ENCODE measurements at places on chromosomes 16 and 17.

DNA sequence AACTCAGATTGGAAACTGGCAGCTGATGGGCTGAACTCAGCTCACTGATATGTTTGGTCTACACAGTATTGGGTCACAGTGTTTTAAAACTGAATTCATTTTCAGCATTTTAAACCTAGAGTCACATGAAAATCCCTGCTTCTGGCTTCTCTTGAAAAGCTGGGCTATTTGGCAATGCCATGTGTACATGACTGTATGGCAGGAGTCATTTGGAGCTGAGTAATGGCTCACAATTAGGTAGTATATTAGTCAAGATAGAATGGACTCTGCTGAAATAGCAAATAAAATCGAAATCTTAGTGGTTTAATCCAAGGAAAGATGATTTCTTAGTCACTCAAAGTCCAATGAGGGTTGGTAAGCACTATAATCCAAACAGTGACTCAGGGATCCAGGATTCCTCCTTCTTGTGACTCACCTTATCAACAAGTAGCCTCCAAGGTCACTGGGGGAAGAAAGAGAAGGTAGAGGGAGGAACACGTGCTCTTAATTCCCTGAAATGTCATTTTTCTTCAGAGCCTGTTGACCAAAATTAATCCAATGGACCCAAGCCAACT is 13.9 kb upstream of the PMP22 start:
- DNase-seq = no peak

DNA sequence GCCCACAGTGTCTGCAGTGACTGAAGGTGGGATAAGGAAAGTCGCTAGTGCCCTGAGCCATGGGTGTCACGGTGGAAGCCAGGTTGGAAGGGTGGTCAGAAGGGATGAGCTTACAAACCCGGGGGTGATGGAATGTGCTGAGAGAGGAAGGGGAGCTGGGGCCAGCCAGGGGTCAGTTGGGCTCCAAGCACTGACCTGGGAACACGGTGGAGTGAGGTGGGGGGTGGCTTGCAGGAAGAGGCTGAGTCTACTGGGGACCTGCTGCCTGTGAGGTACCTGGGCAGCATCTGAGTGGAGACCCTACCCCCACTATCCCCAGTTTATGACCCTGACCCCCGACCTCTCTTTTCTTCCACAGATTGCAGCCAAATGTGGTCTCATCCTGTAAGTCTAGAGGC is 3.1 kb downstream of the TMEM92 start:
- DNase-seq = no peak

GRCh38 chr17:7589204-7589868 is 558 bp downstream of the SOX15 start:
- DNase-seq = no peak

DNA sequence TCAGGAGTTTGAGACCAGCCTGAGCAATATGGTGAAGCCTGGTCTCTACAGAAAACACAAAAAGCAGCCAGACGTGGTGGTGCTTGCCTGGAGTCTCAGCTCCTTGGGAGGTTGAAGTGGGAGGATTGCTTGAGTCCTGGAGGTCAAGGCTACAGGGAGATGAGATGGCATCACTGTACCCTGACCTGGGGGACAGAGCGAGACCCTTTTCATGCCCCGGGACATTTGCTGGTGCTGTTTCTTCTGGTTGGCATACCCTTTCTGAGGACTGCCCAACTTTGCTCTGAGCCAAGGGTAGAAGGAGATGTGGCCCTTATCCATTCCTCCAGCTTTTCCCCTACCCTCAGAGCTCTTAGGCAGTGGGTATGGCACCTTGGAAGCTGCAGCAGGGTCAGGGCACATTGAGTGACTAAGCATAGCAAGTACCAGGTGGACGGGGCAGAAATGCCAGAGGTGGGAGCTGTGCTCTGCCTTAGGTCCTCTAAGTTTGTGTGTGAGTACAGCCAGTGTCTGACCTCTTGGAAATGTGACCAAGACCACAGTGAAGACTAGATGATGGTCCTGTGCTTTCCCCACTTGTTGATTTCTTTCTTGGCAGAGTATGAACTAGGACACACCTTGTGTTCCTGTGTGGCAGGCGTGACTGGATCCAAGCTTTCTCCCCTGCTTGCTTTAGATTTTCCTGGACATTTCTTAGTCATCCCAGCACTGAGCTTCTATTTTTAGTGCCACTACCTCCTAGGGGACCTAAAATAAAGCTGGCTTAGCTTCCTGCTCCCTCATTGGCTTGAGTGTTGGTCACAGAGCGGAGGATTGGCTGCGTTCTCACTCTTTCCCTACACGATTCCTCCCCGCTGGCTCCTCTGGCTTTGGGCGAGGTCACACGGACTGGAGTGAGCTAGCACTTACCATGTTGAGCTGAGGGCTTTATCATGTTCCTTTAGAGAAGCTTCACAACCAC is 9.9 kb upstream of the EDC4 start:
- no peak for DNase-seq
